ENCODE measurements at places on chromosomes 13 and 19.

GRCh38 chr19:56261145-56261544 lies 11.4 kb upstream of the EDDM13 start:
- DNase-seq: no peak

DNA sequence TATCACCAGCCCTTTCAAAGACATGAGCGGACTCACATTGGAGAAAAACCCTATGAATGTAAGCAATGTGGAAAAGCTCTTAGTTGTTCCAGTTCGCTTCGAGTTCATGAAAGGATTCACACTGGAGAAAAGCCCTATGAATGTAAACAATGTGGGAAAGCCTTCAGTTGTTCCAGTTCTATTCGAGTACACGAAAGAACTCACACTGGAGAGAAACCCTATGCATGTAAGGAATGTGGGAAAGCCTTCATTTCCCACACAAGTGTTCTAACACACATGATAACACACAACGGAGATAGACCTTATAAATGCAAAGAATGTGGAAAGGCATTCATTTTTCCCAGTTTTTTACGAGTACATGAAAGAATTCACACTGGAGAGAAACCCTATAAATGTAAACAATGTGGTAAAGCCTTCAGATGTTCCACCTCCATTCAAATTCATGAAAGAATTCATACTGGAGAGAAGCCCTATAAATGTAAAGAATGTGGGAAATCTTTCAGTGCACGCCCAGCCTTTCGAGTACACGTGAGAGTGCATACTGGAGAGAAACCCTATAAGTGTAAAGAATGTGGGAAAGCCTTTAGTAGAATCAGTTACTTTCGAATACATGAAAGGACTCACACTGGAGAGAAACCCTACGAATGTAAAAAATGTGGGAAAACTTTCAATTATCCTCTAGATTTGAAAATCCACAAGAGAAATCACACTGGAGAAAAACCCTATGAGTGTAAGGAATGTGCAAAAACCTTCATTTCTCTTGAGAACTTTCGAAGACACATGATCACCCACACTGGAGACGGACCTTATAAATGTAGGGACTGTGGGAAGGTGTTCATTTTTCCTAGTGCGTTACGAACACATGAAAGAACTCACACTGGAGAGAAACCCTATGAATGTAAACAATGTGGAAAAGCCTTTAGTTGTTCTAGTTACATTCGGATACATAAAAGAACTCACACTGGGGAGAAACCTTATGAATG lies 17.6 kb downstream of the ZNF791 start:
- DNase-seq: peak; percentile 40

GRCh38 chr13:80259159-80259558 lies 81.8 kb downstream of the SPRY2 start:
- DNase-seq: no peak

GRCh38 chr19:2582984-2583956 lies 107.3 kb downstream of the GADD45B start:
- no peak for DNase-seq

DNA sequence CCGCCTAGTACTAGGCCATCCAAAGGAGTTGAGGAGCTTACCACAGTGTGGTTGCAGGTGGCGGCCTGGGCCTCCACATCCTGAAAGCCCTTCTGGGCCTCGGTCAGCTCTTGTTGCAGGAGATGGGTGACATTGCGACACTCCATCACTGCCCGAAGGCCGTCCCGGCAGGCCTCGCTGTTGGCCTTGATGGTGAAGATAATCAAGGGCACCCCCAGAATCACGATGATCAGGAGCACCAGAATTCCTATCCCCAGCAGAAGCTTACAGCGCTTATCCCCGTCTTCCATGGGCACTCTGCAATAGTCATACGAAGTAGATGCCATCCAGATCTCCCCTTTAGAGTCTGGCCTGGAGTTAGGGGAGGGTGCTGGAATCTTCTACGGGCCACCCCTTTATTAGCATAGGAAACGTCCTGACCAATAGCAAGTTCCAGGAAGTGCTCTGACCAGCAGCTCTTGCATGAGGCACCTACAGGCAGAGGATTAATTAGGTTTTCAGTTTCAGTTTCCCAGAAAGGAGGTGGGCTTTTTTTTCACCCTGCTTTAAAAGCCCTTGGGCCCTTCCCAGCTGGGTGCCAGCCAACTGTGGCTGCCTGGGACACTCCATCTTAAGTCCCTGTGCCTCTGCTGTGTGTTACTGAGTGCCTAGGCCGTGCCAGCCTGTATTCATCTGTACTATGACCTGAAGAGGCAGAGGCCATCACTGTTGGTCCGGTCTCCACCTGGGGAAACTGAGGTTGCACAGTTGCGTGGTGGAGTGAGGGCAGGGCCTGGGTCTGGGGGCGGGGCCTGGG lies at the start of gene BST2:
BST2 (minus strand) TSS at position 381 of the 796 bp plus-strand sequence; CDS start at position 326, 55 bp downstream.
- DNase-seq: peak; percentile 97

- DNase-seq: no peak
Observed at GRCh38 chr13:40187841-40188591, 478.4 kb downstream of the FOXO1 start.

DNA sequence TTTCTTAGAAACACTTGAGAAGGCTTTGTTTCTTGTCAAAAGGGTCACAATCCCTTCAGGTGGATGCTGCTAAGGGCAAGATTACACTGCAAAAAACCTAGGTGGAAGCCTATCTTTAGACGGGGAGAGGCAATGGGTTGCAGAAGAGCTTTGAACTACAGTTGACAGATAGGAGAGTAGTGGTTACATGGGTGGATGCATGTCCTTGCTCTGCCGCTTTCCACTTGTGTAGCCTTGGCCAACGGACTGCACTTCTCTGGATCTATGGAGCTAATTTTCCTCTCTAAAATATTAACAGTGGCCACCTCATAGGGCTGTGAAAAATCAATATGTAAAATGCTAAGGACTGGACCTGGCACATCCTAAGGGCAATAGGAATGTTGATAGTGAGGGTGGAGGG lies 980 bp downstream of the BCKDHA start:
- no peak for DNase-seq

- no peak for DNase-seq
Observed at GRCh38 chr19:41936416-41936850, 8.2 kb upstream of the ERFL start.

GRCh38 chr13:35699825-35700510 lies 223.5 kb upstream of the MAB21L1 start:
- DNase-seq: no peak

- no peak for DNase-seq
Observed at GRCh38 chr13:73993661-73994060, 140.5 kb downstream of the KLF12 start.

- DNase-seq: peak; percentile 53
Observed at GRCh38 chr19:4567584-4568071, 8.1 kb upstream of the SEMA6B start.

GRCh38 chr19:16435238-16435917 lies 36.4 kb downstream of the EPS15L1 start:
- no peak for DNase-seq

DNA sequence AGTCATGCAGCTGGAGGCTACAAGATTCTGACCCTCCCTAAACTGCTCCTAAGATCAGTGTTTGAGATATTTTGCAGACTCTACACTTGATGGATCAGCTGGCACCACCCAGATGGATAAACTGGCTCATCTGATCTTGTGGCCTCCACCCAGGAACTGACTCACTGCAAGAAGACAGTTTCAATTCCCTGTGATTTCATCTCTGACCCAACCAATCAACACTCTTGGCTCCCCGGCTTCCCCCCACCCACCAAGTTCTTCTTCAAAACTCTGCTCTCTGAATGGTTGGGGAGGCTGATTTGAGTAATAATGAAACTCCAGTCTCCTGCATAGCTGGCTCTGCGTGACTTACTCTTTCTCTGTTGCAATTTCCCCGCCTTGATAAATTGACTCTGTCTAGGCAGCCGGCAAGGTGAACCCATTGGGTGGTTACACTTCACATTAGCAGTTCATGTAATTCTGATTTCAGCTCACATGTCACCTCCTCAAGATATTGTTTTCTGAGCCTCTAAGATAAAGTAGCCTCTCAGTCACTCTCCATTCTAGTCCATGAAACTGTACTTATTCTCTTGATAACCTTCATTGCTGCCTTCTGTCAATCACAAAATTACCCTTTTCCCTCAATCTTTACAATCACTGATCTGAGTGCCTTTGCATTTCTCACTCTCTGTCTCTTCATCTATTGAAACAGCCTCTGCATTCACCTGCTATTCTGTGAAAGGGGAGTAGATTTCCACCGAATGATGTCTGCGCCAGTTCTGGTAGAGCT lies 9.9 kb upstream of the FPR3 start:
- peak; percentile 100 for DNase-seq

- no peak for DNase-seq
Observed at GRCh38 chr13:46475541-46475991, 77.4 kb upstream of the LRCH1 start.

DNA sequence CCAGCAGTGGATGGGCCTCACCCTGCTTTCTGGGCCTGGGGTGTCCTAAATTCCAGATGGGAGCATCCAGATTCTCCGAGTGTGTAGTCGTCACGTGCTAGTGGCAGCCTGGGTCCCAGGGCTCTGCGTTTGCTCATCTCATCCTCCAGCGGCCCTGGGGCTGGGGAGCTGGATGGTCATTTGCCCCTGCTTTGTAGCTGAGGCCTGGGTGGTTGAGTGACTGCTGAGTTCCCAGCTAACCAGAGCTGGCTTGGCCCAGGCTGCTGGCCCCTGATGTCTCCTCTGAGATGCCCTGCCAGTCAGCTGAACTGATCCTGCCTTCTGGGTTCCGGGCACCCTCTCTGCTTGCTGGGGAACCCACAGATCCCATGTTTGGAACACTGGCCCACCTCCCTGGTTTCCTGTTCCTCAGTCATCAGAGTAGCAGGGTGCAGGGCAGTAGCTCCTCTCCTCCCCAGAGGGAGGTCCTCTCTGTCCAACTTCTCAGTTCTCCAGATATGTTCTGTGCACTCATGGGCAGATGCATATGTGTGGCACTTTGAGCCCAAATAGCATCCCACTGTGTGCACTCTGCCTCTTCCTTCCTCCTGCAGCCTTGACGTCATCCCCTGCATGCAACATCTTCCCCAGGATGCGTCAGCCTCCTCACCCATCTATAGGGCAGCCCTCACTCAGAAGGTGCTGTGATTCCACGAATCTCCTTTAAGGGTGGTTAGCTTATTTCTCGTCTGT lies 22.4 kb upstream of the CRTC1 start:
- DNase-seq: no peak

GRCh38 chr19:18980432-18981020 lies 39.5 kb upstream of the HOMER3 start:
- DNase-seq: no peak

- no peak for DNase-seq
Observed at GRCh38 chr19:29681422-29682235, 16.4 kb downstream of the PLEKHF1 start.

- DNase-seq: no peak
Observed at GRCh38 chr19:371501-372168, 27.0 kb upstream of the MIER2 start.

GRCh38 chr19:2246801-2247361 lies 2.2 kb upstream of the AMH start:
- DNase-seq: no peak

- no peak for DNase-seq
Observed at GRCh38 chr13:25117312-25117711, 21.4 kb downstream of the PABPC3 start.

DNA sequence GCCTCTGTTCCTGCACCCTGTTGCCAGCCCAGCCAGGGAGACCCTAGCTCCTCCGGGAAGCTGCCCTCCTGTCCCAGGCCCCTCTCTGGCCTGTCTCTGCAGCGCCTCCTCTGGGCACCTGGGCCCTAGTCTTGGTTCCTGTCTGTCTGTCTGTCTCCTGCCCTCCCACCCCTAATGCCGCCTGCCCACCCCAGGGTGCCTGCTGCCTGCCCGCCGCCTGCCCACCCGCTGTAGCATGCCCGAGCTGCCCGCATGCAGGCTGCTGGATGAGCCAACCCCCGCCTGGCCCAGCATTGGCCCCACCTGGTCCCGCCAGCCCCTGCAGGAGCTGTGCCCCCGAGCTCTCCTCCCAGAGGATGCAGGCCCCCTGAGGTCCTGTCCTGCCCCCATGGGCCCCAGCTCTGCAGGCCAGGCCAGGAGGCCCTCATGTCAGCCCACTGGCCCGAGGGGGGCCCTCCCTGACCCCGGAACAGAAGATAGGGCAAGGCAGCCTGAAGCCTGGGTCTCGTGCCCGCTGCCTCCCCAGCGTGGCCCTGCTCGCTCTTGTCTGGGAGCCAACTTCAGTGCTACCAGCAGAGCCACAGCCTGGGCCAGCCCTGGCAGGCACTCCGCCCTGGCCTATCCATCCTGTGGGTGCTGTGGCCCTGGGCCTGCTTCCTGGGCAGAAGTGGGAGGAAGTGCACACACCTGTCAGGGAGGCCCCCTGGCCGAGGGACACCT lies 5.2 kb downstream of the MAP2K7 start:
- DNase-seq: no peak

- peak; percentile 63 for DNase-seq
Observed at GRCh38 chr13:39684531-39685137, 29.2 kb downstream of the COG6 start.

DNA sequence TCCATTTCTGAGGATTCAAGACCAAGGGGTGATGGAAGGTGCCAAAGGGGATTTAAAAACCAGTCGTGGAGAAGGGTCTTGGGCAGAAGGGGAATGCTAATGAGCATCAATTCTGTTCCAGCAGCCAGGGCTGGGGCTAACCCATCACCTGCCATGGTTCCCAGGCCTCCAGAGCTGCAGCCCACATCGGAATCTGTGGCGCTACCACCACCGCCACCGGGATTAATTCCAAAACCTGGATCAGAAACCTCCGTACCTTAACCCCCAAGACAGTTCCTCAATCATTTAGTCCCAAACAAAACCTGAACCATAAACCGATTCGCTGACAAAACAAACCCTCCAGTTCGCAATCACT lies 583 bp downstream of the ZNF615 start:
- DNase-seq: no peak

- DNase-seq: no peak
Observed at GRCh38 chr19:50792272-50793250, 2.3 kb downstream of the ACP4 start.

DNA sequence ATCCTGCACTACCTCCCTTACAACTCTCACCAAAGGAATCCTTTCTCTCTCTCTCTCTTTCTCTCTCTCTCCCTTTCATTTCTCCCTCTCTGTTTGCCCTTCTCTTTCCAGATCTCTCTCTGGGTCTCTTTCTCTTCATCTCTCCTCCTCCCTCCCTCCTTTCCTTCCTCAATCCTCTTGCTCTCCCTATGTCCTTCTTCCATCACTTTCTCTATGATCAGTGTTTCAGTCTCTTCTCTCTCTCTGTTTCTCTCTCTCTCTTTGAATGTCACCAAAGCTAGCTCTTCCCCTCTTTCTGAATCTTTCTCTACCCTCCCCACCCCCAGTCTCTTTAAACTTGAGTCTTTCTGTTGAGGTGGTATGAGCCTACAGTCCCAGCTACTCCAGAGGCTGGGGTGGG lies 19.8 kb upstream of the KLK4 start:
- no peak for DNase-seq

GRCh38 chr13:73742982-73743381 lies 391.2 kb downstream of the KLF12 start:
- no peak for DNase-seq

DNA sequence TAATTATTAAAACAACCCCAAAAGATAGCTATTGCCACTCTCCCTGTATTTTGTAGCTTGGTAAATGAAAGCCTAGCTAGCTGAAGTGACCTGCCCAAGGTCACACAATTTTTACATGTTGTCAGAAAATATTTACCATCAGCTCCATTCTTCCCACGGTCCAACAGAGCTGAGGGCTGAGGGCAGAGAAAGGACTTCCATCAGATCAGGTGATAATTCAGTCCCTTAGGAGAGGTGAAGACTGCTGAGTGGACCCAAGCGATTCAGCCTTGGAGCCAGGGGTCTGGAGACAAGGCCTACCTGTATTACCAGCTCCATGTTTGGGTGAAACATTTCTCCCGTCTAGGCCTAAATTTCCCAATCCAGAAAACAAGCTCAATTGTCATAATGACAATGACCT lies 149.5 kb upstream of the TSHZ3 start:
- no peak for DNase-seq

Data from MV-4-11 (cell line).